WTC11 (cell line): ENCODE measurements at places on chromosomes 2 and 18.

GRCh38 chr2:156332284-156332533, 312 bp downstream of the NR4A2 start:
- DNase-seq, result no peak

GRCh38 chr2:240963868-240964703, 34.3 kb upstream of the SNED1 start:
- no peak for DNase-seq

DNA sequence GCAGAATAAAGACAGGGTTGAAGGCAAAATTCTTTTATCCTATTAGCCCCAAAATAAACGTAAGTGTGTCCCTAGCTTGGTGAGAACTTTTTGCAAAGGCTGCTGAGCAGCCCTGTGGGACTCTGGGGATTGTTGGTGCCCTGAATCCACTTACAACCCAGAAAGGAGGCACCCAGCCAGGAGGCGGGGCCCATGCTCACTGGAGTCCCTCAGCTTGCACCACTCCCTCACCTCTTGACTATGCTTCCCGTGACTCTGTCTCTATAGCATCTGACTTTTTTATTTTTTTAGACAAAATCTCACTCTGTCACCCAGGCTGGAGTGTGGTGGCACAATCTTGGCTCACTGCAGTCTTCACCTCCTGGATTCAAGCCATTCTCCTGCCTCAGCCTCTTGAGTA, 15.8 kb upstream of the COL6A3 start:
- DNase-seq, result no peak

DNA sequence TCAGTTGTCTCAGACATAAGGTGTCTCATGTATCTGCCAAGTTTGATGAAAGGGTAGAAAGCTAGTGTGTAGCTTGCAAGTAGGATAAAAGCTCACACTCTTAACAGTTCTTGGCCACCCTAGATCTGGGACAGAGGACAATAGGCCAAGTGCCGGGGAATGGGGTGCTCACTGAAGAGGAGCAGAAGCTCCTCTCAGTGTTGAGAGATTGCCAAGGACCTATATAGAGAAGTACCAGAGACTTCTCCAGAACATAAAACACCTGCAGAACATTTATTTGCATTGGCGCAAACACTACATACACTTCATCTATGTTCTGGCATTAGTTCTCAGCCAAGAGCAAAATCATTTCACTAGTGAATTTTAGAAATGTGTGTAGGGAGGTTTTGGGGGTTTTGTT, 2.9 kb upstream of the GTF3C3 start:
- no peak for DNase-seq

DNA sequence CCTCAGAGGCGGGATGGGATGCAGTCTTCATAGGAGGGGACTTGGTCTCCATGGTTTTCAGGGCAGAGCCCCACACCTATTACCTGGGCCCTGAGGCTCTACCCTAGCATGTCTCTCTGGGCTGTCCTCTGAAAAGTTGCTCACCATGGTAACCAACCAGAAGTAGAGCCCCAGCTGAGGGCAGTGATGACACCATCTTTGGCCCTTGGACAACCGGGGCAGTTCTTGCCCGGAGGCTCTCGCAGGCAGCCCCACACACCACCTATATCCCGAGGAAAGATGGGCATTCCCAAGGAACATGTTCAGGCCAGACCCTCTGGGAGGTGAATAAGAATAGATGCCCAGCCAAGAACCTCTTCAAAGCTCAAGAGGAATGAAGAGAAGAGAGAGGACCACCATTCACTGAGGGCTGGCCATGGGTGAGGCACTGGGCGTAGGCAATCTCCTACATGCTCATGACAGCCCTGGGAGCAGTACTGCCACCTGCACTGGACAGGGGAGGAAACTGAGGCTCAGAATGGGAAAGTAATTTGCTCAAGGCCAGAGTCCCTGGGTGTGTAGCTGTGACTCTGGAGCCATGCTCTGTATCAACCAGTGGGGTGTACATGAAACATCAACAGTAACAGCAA, 72.5 kb downstream of the HS1BP3 start:
- DNase-seq, result no peak

GRCh38 chr18:9706081-9706935, 1.8 kb upstream of the RAB31 start:
- DNase-seq, result no peak

- no peak for DNase-seq
Observed at GRCh38 chr2:233416706-233417105, 62.4 kb downstream of the DGKD start.

GRCh38 chr18:29188760-29189159, 1011.8 kb upstream of the CDH2 start:
- no peak for DNase-seq

- DNase-seq, result no peak
Observed at GRCh38 chr18:12336887-12337286, 28.8 kb downstream of the TUBB6 start.

DNA sequence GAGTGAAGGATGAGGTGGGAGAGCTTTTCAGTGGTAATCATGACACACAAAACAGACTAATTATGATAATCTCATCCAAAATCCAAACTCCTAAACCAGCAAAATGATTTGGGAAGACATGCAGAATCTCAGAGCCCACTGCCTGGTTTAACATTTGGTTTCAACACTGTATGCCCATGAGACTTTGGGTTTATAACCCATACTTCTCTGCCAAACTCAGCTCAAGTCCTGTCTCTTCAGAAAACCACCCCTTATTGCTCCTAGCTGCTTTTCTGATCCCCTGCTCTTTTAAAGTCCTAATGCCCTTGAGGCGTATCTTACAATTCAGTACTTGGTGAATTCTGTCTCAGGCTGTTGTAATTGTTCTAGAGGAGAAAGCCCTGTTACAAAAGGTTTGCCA, 593.0 kb upstream of the ID2 start:
- no peak for DNase-seq

DNA sequence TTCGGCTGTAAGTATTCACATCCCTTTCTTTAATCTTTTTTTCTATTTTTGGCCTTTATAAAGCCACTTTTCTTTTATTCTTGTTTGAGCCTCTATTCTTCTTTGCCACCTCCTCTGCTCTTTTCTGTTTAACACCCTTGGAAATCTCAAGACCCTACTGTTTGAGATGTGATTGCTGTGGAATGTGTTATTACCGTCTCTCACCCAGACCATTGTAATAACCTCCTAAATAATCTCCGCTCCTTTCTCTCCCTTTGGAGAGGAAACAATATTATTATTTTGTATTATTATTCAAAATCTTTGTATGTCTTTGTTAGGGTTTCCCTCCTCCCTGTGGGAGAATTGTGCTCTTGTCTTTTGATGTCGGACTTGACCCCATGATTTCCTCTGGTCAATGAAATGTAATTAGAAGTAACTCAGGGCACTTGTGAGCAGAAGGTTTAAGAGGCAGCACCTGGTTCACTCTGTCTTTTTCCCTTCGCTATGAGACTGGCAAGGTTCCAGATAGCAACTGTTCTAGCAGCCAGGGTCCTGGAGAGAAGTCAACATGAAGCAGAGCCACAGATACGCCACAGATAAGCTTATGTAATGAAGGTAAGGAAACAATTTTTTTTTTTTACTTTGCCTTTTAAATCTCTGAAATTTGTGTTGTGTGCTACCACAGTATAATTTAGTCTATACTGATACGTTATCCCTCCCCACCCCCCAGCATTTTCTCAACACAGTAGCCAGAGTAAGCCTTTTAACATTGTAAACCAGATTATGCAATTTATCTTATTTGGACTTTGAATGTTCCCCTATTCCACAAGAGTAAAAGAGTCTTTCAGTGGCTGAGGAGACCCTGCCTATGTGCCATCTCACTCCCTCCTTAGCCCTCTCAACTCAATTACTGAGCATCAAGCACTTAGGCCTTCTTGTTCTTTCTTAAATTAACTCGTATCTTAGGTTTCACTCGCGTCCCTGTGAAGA, 601.2 kb upstream of the ZNF804A start:
- DNase-seq, result no peak

- DNase-seq, result no peak
Observed at GRCh38 chr18:78722386-78722785, 257.2 kb upstream of the SALL3 start.

GRCh38 chr2:68045342-68045741, 17.5 kb downstream of the C1D start:
- no peak for DNase-seq

- DNase-seq, result no peak
Observed at GRCh38 chr2:145622285-145622684, 1102.4 kb upstream of the ZEB2 start.

DNA sequence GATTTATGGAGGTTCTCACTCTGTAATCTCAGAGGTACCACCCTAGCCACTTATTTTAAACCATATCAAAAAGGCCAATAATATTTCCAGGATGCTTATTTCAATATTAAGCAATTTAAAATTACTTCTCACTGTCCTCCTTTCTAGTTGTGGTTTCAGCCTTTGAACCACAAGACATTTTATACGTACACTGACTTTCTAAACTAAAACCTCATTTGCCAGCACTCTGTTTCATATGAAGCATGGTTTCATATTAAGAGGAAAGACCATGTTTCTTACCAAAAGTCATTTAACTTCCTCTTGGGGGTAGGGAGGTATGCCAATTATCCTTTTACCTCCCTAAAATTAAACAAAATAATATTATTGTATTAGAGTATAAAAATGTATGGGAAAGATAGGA, 399.8 kb downstream of the CDH7 start:
- no peak for DNase-seq

- no peak for DNase-seq
Observed at GRCh38 chr2:86249579-86250391, 50.5 kb downstream of the MRPL35 start.

GRCh38 chr18:67514901-67515540, 1.5 kb downstream of the DSEL start:
- DNase-seq, result no peak

DNA sequence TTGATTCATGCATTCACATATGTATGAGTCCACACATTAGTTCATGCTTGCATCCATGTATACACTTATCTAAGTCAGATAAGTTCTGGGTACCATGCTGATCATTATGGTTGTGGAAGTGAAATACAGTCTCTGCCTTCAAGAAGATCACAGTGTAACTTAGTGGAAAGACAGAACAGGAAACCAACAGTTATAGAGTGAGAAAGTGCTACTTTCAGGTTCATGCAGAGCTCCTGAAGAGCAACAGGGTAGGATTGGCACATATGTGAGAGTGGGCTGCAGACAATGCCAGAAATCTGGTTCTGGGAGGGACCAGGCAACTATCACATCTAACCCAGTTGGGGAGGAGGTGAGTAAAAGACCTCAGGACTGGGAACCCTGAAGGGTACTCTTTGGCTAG, 35.4 kb upstream of the PGAP1 start:
- DNase-seq, result no peak

- no peak for DNase-seq
Observed at GRCh38 chr2:152483276-152484063, 148.5 kb downstream of the FMNL2 start.

DNA sequence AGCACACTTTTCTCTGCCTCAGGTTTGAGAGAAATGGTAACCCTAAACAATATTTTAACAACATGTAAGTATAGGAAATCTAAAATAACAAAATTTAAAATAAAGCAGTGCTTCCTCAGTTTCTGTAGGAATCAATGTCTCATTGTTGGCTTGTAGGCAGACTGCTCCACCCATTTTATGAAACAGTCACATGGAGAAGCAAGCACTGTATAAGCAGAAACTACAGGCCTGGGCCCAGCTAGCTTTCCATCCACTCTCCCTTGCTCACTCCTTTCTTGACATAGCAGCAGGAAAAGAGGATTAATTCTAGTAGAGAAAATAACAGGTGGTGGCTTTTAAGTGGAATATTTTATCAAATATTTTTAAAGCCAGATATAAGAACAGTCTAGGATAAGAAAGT, 97.2 kb downstream of the PLEKHM3 start:
- no peak for DNase-seq

DNA sequence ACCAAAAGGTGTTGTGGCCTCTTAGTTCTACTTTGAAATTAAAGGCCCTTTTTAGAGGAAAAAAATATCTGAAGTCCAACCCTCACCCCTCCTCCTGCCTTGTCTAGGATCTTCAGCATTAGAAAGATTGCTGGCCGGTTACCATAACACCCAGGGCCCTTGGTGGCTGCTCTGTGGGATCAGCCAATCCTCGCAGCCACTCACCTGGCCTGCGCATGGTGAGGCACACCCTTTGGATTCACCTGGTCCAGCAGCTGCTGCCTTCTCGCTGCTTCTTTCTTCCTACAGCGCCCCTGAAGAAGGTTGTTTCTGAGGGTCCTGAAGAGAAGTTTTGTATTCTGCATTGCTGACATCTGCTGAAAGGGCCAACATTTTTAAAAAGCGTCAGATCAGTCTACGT, 25.2 kb downstream of the DYTN start:
- no peak for DNase-seq

GRCh38 chr2:112004253-112004645, 50.8 kb upstream of the TMEM87B start:
- DNase-seq, result no peak
